Fibroblast of mammary gland (primary cell): ENCODE measurements at places on chromosomes 7 and 10.
A peak's percentile ranks its signal among the peaks of the same experiment; 100 is the strongest.

- peak; percentile 11 for DNase-seq
Observed at GRCh38 chr7:19772841-19773760, at the start of gene TMEM196. TMEM196 (minus strand) TSS chr7:19773617; CDS start chr7:19772696, 921 bp downstream.

- no peak for DNase-seq
Observed at GRCh38 chr7:32936689-32937088, 20.6 kb upstream of the FKBP9 start.

DNA sequence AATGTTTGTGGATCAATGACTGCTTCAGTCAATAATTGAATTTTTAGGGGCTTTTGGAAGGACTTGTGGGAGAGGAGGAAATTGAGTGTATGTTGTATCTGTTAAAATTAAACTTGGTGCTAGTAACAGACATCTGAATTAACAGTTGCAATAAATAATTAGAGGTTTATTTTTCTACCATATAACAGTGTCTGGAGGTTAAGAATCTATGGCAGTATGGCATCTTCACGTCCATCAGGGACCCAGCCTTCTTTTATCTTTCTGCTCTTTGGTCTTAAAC, 72.8 kb upstream of the HABP2 start:
- DNase-seq, result no peak

GRCh38 chr7:28069807-28070206, 110.8 kb downstream of the JAZF1 start:
- DNase-seq, result peak; percentile 81

DNA sequence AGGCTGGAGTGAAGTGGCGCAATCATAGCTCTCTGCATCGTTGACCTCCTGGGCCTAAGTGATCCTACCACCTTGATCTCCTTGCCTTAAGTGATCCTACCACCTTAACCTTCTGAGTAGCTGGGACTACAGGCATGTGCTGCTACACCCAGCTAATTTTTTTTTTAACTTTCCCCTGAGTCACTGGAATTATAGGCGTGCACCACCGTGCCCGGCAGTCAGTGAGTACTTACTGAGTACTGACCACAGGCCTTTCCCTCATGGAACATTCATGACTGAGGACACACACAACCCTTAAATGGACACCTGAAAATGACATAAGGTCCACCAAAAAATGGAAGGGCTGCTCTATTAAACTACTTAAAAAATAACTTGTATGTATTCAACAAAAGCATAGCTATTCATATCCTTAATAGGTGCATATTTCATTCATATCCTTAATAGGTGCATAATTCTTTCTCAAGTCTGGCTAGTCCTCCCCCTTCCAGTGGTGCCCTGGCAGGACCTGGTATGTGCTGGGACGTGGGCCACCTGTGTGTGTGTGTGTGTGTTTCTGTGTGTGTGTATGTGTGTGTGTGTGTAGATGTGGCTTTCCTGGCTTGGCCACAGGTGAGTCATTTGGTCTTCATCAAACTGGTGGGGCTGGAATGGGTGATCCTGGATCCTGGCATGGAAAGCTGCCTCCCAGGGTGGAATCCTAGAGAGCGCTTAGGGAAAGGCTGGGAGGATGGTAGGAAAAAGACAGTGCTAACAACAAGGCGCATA, 3.5 kb downstream of the FAM180A start:
- DNase-seq, result peak; percentile 89

DNA sequence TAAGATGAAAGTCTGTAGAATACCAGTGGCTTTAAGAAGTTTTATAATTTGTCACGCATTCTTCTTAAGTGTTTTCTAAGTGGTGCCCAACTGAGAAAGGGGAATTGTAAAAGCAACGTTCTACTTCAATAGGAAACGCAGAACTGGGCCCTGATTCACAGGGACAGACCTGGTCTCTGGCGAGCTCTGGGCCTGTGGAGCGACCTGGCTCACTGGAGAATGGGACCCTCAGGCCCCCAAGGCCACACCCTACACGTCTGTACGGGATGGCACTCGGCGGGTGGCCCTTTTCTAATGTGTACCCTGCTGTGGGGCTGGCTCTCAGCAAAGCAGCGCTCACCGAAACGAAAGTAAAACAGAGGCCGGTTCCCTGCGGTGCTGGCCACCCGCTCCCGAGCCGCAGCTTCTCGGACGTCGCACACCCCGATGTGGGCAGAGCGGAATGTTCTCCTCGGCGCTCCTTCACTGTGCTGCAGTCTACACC, 205.0 kb downstream of the DIP2C start:
- no peak for DNase-seq
